Common myeloid progenitor, CD34-positive (primary cell): ENCODE measurements at places on chromosomes 12 and 14.
A peak's percentile ranks its signal among the peaks of the same experiment; 100 is the strongest.

DNA sequence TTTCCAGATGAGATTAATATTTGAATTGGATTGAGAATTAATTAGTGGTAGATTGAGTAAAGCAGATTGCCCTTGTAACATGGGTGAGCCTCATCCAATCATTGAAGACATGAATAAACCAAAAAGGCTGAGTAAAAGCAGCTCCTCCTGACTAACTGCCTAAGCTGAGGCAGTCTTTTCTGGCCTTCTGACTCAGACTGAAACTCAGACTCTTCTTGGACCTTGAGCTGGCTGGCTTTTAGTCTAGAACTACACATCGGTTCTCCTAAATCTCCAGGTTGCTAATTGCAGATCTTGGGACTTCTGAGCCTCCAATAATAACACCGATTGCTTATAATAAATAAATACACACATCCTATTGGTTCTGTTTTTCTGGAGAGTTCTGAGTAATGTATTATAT, 24.0 kb downstream of the FKBP11 start:
- no peak for DNase-seq

- DNase-seq, result no peak
Observed at GRCh38 chr14:26887847-26888246, 290.0 kb upstream of the NOVA1 start.

DNA sequence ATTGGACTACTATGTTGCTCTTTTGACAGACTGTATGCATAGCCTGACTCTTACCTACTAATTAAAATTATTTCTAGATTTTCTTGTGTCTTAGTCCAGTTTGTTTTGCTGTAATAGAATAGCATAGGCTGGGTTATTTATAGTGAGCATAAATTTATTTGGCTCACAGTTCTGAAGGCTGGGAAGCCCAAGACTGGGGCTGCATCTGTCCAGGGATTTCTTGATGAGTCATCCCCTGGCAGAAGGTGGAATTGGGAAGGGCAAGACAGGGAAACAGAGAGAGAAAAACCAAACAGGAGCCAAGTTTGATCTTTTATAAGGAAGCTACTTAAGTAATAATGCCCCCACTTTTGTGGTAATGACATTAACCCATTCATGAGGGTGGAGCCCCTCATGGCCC, 759.2 kb upstream of the LRFN5 start:
- DNase-seq, result no peak

DNA sequence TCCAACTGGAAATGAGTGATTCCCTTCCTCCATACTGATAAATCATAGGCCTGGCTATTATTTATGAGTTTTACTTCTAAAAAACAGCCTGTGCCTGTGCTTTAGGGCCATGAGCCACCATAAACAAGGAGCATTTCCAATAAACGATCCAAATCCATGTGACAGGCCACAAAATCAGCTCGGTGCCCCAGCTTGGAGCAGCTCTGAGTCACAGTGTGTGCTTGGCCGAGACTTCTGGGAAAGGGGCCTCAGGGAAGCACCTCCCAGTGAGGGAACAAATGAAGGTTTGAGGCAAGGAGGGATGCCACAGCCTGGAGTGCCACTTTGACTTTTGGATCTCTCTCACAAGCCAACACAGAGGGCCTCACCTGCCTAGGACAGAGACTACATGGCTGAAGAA, 190.4 kb downstream of the NTF3 start:
- DNase-seq, result no peak

DNA sequence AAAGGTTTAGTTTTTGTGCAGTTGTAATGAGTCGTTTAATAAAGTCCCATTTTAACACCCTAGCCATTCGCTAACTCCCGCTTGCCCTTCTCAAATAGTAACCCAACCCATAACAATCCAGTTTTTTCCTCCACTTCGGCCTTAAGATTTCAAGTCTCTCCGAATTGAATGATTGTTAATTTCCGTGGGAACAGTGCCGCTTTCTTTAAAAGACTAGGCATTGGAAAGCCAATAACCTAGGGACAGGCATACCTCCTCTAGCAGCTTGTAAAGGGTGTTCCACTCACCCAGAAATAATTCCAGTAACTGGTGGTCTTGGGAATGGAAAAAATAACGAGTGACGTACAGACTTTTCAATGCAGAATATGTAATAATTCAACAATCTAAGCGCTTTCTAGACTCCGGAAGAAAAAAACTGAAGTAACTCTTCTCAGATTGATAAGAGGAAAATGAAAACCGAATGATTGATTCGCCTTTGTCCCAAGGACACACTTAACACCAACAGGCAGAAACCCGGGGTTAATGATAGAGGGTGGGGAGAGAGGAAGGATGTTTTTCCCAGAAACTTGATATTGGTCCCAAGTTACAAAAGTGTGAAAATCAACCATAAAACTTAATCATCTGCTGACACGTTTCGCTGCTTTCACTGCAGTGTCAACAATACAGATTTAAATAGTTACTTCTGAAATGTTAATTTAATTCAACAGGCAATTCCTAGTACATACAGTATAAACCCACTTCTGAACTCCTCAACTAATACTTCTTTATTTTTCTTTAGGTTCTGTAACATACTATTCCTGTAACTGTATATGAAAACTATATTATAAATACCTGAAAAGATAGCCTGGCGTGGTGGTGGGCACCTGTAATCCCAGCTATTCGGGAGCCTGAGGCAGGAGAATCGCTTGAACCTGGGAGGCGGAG, 1.0 kb upstream of the SINHCAF start:
- no peak for DNase-seq

DNA sequence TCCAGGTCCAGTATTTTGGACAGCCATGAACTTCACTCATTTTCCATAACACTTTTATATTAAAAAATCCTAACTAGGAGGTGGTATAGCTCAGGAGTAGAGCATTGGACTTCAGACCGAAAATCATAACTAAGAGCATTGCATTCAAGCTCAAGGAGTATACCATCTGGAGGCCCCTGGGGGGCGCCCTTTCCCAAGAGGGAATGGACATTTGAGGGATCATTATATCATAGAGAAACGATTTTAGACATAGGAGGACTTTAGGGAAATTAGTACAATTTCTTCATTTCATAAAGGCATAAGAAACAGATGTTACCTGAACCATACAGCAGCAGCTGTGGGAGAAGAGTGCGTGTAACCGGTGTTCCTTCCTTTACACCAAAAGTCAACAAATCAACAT, 5.2 kb upstream of the ATG14 start:
- peak; percentile 29 for DNase-seq

DNA sequence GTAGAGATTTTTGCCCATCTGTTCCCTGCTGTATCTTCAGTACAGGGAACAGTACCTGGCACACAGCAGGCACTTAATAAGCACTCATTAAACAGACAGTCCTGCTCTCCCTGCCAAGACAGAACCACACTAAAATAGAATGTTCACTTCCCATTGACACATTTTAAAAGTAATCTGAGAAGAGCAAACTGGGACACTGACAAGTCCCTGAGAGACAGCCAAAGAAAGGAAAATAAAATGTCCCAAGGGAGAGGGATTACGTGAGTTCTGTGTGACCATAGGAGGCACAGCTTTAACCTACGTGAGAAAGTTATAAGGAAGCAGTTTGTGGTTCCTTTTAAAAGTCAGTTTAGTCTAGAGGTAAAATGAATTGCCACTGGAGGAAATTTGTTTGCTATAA, 43.9 kb upstream of the SYCP3 start:
- DNase-seq, result no peak

- no peak for DNase-seq
Observed at GRCh38 chr12:131724534-131724933, 13.6 kb downstream of the SFSWAP start.

- no peak for DNase-seq
Observed at GRCh38 chr12:40238266-40238902, 13.6 kb downstream of the LRRK2 start.

DNA sequence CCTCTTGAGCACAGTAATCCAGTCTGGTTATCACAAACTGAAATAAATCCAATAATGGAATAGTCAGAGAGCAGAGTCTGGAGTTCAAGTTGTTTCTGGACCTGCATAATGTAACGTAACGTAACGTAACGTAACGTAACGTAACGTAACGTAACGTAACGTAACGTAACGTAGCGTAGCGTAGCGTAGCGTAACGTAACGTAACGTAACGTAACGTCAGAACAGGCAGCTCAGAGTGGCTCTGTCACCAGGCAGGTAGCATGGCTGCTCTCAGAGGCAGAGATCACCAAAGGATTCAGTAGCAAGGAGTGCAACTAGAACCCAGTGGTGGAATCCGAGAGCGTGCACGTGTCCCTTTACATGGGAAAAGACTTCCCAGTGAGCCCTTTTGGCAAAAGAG, 85.7 kb upstream of the USP44 start:
- DNase-seq, result no peak

- no peak for DNase-seq
Observed at GRCh38 chr12:92911339-92911738, 17.8 kb downstream of the EEA1 start.

- no peak for DNase-seq
Observed at GRCh38 chr12:77725611-77726010, 105.1 kb upstream of the NAV3 start.

- no peak for DNase-seq
Observed at GRCh38 chr12:24752763-24753462, 196.0 kb downstream of the BCAT1 start.

- DNase-seq, result no peak
Observed at GRCh38 chr12:110971189-110971920, 51.0 kb upstream of the MYL2 start.

DNA sequence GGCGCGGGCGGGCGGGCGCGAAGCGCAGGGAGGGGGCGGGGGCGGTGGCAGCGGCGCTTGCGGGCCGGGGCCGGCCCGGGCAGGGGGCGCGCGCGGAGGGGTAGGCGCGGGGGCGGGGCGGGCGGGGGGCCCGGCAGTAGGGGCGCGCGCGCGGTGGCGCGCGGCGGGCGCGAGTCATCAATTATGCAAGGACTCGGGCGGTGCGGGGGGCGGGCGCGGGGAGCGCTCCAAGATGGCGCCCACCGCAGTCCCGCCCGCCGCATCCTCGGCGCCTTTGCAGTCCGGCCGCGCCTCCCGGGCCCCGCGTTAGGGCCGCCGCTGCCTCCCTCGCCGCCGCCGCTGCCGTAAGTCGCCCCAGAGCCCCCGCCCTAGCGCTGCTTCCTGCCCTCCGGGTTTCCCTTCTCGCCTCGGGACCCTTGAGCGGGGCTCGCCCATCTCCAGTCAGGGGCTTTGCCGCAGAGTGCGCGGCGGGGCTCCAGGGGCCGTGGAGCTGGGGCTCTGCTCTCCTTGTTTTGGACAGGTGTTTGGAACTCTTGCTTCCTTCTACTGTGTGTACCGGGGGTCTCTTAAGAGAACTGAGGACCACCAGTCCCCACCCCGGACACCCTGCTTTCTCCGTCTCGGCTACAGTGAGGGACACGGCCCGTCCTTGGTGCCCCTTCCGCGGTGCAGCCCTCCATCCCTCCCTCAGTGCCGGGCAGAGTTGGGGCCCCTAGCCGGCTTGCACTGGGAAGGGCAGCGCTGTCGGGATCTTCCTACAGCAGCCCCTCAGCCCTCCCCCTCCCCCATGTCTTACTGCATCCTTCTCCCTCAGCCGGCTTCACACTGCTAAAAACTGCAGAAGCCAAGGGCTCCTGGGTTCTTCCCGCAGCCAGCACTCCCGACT, at the start of gene SCN8A:
TSS of gene SCN8A (plus strand) at position 218 of the 886 bp plus-strand sequence. CDS start 71,585 bp downstream, outside the sequence.
- DNase-seq, result peak; percentile 63

- peak; percentile 54 for DNase-seq
Observed at GRCh38 chr14:38716926-38717325, 386.1 kb downstream of the SEC23A start.

GRCh38 chr12:42683933-42684801, 94.6 kb upstream of the PRICKLE1 start:
- DNase-seq, result no peak

DNA sequence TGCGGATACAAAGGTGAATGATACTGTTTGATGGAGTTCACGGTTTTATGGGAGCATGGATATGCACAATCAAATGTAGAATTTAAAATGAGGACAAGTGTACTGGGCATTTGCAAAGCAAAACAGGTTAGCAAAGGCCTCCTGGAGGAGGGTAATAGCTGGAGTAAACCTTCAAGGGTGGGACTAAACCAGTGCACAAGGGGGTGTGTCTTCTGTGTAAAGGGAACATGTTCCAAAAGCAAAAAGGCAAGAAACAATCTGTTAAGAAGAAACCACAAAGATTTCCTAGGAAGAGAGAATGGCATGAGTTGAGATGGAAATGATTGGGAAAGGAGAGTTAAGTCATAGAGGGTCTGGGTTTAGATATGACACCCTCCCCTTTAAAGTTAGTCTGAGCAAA, 109.2 kb upstream of the SLCO1C1 start:
- DNase-seq, result no peak

- peak; percentile 89 for DNase-seq
Observed at GRCh38 chr12:94150240-94151121, 2.1 kb downstream of the PLXNC1 start.

- no peak for DNase-seq
Observed at GRCh38 chr14:67734675-67735074, 33.0 kb downstream of the RDH12 start.

DNA sequence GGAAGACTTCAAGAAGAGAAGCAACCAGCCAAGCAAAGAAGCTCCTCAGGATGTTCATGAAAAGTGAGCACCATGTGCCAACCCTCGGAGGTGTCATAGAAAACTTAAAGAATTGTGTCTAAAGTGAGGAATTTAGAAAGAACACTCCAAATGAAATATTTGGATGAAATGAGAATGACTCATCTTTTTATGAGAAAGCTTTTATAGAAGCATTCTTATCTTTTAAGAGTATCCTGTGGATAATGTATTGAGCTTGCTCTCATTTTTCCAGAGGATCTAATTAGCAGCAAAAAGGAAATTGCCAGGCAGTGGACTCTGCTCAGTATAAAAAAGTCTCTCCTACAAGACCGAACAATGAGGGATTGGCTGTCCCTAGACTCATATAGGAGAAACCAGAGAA, 454.9 kb downstream of the LRIG3 start:
- DNase-seq, result no peak

DNA sequence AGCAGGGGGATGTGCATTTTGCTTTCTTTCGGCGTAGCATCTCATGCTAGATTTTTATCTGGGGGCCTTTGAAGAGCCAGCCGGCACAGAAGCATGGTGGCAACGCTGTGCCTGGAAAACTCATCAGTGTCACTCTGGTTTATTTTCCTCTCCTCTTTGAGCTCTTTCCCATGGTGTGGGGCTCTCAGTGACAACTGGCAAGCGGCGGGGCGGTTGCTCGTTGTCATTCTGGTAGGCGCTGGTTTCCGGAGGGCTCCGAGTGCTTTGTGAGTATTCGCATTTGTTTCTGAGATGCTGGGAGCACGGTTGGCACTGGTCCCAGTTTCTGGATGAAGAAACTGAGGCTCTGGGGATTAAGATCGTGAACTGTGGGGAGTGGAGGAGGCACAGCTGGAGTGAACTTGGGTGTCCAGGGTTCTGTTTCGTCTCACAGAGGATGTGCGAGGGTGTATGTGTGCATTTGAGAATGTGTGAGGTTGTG, 23.3 kb downstream of the TPCN1 start:
- DNase-seq, result no peak

- DNase-seq, result no peak
Observed at GRCh38 chr14:88488081-88488480, 66.7 kb downstream of the PTPN21 start.

GRCh38 chr14:92074555-92074954, 31.8 kb downstream of the ATXN3 start:
- DNase-seq, result no peak

GRCh38 chr12:10406725-10407124, 2.8 kb downstream of the KLRC4 start:
- peak; percentile 38 for DNase-seq

- no peak for DNase-seq
Observed at GRCh38 chr12:121366063-121366459, 13.8 kb upstream of the ANAPC5 start.
